Cerebellar cortex (tissue), 1 donor: ENCODE measurements at places on chromosomes 13 and 19.

GRCh38 chr13:66102864-66103263, 1127.3 kb downstream of the PCDH9 start:
- no peak for DNase-seq

DNA sequence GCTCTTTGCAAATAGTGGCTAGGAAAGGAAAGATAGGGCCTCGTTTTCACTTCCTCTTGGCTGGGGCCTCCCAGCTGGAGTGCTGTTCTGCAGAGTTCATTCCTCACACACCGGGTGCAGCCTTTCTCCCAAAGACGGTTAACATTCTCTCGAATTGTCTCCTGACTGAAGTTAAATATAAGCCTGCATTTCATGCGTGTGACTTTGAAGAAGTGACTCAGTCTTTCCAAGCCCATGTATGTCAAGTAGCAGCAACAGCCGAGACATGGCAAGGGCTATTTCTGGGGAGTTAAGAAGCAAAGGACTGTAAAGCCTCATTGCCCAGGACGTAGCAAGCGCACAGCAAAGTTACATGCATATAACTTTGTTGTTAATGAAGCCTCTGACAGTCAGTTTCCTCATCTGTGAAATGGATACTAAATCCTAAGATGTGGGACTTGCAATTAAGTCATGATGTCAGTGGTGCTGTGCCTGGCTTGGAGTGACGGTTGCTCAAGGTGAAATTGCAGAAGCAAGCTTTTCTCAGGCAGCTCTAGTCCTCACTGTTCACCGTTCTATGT, 502.4 kb downstream of the MYO16 start:
- DNase-seq, result no peak

- DNase-seq, result no peak
Observed at GRCh38 chr13:45575146-45575829, 40.3 kb downstream of the ERICH6B start.

GRCh38 chr13:27960362-27961226, 8.5 kb downstream of the CDX2 start:
- DNase-seq, result no peak

DNA sequence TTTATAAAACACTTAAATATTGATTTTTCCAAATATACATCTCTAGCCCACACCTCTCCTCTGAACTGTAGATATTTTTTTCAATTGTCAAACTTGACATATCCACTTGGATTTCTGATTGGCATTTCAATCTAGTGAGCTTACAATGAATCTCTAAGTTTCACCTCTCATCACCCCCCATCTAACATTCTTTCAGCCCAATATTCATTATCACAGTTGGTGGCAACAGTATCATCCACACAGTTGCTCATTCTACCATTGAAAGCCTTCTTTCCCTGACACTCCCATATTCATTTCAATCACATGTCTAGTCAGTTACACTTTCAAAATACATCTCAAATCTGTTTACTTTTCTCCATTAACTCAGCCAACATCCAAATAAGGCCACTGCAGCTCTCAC, 385.2 kb downstream of the PCDH20 start:
- DNase-seq, result no peak

DNA sequence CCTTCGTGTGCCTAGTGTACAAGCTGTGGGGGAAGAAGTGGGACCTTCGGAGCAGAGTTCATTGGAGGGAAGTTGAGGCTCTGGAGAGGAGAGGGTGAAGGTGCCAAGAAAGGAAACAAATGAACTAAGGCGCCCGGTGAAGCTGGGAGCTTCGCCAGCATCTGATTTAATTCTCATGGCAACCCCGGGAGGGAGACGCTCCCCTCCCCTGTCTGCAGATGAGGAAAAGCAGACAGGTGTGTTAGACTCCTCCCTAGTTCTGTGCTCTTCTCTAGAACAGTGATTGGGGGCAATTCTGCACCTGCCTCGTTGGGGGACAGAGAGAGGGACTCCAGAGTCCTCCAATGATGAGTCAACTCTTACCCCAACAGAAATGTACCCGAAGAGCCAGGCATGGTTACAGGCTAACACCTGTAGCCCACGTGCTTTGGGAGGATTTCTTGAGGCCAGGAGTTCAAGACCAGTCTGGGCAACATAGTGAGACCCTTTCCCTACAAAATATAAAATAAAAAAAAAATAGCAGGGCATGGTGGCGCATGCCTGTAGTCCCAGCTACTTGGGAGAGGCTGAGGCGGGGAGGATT, 4.2 kb downstream of the SSC5D start:
- no peak for DNase-seq

GRCh38 chr13:42492372-42492920, 81.5 kb upstream of the TNFSF11 start:
- DNase-seq, result no peak

DNA sequence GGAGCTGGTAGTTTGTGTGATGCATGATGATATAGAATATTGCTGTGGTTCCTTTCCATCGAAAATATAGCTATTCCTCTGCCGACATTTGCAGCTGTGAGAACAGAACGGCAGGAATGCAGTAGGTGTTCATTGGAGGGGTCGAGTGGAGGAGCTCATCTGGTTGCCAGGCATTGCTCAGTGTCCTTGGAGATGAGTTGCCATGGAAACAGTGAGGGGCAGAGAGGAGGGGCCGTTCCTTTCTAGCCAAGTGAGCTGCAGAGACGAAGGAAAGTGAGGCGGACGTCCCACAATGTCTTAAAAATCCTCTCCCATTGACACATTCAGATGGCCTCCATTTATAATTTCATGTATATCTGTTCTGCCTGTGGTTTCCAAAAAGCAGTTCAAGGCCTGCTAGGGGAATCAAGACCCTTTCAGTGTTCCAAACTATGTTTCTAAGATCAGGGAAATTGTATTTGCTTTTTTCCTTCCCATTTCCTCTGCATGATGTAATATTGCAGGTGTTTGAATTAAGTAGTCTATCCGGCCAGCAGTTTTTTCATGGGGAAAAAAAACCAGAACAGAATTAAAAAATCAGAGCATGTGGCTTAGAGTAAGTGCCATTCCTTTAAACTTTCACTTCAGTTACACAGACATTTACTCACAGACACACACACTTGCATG, 41.2 kb upstream of the ZNF835 start:
- DNase-seq, result no peak

GRCh38 chr19:55443045-55443823, at the start of gene SHISA7:
Gene SHISA7 (minus strand): TSS chr19:55443300. CDS start chr19:55442863, 437 bp downstream.
- peak; percentile 64 for DNase-seq

GRCh38 chr13:43243711-43244110, 220.3 kb downstream of the DNAJC15 start:
- no peak for DNase-seq

GRCh38 chr19:40348961-40349507, 539 bp downstream of the PLD3 start:
- peak; percentile 80 for DNase-seq

DNA sequence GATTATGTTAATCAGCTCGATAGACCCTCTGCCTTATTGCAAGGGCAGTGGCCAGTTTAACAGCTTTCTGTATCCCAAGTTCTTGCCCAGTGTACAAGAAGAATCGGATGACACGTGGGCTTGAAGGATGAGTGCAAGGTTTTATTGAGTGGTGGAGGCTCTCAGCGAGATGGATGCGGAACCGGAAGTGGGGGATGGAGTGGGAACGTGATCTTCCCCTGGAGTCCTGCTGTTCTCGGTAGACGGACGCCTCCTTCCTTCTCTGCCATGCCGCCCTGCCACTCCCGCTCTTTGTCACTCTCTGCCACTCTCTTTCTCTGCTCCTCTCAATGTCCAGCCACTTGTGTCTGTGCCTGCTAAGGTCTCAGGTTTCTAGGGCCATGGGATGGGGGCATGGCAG, 21.0 kb downstream of the RFXAP start:
- DNase-seq, result no peak

DNA sequence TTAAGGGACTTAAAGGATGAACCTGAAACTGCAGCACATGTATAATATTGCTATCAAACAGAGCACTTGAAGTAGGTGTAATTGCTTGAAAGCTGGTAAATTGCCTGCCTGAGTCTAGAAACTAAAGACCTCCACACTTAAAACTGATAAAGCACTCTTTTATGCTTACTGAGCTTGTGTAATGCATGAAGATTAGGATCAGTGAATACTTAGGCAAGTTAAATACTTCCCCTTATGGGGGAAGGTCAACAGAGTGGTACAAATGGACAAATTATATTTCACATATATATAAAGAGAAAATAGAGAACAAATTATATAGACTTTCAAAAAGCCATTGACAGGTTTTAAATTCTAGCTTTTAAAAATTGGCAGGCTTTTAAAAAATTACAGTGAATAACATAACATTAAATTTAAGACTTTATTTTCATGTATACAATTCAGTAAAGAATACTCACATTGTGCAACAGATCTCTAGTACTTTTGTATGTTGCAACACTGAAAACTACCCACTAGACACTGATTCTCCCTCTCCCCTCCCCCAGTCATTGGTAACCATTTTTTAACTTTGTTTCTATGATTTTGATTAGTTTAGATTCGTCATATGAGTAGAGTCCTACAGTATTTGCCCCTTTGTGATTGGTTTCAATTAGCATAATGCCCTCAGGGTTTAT, 23.9 kb downstream of the PIBF1 start:
- DNase-seq, result no peak

DNA sequence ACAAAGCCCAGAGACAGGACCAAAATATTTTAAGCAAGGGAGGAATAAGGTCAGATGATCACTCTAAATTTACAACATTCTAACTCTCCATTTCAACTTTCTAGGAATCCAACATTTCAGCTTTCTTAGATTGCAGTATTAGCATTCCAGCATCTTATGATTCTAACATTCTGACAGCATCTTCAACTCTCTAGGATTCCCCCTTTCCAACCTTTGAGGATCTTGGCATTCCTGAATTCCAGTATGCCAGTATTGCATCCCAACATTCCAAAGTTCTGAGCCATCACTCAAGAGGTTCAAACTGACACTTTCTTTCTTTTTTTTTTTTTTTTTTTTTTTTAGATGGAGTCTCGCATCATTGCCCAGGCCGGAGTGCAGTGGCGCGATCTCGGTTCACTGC, 13.8 kb downstream of the TGFB1 start:
- no peak for DNase-seq

- DNase-seq, result no peak
Observed at GRCh38 chr13:75825161-75825560, 189.0 kb downstream of the LMO7 start.

DNA sequence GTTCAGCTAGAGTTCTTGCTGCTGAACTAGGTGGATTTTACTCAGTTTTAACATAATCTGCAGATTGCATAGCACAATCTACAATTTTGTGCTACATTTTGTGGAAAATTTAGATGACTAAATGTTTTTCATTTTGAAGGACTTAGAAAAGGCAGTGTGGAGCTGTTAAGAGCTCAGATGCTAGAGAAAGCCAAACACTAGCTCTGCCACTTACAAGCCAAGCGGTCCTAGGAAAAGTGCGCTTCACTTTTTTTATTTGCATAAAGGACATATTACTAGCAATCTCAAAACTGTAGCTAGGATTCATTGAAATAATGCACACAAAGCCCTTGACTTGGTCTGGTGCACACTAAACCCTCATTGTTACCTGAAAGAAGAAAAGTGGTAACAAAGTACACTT, 8.1 kb upstream of the CSNK1A1L start:
- DNase-seq, result no peak

DNA sequence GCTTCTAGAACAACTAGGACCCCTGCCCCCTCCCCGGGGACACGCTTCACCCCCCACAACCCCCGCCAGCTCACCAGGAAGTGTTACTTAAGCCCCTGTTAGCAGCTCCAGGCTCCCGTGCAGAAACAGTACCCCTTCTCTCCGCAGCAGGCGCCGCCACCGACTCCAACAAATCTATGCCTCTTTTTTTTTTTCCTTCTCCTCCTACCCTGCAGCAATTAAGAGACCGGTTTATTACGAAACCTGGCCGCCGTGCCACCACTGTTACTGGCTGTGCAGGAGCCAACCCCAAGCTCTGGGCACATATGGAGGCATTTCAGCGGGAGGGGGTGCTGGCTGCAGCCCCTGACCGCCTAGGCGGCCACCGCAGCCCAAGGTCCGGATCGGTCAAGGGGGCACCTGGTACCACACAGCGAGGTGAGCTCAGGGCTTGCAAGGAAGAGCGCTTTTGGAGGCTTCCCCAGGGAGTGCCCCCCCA, 2.4 kb downstream of the GADD45B start:
- DNase-seq, result peak; percentile 64

DNA sequence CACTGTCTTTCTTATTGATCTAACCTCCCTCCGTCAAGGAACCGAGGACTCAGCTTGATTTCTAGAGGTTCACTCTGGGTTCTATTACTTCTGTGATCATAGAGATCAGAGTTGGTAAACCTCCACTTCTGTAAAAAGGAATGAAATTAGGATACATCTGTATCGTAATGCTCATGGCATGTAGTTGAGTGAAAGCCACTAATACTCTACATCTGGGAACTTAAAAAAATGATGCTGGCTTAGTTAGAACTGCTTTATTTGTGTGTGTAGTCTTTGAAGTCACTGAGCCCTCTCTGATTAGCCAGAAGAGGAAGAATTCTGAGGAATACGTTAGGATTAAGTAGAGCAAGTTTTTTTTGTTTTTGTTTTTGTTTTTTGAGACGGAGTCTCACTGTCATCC, 140.8 kb downstream of the GGACT start:
- no peak for DNase-seq

DNA sequence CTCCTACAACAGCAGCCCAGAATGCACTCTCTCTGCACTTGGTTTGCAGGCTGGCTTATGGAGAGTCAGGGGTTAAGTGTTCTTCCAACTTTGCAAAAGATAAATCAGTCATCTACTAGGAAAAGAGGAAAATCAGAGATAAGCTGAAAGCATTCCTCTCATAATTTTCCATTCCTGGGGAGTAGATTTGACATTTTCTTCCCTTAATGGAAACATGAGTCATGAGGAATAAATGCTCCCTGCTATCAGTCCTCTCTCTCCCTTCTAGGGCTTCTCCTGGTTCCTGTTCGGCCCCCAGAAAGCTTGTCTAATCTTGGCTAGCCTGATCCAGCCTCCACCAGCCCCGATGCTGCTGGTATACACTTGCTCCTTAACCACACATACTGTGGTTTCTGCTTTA, 28.4 kb upstream of the ENOX1 start:
- DNase-seq, result no peak

DNA sequence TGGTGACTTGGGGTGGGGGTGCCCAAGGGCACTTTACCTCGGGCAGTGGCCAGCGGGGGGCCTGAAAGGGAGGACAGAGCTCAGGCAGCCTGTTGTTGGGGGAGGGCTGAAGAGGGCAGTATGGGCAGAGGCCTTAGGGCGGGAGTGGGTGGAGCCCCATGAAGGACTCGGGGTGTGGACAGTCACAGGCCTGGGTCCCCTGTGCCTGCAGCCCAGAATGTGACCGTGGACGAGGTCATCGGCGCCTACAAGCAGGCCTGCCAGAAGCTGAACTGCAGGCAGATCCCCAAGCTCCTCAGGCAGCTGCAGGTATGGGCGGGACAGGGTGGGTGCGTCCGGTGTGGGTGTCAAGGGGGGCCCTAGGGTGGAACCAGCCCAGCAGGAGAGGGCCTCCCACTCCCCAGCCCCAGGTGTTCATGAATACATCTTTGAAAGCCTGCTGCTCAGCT, 22.5 kb downstream of the NKPD1 start:
- no peak for DNase-seq

GRCh38 chr19:51101171-51101865, 6.9 kb downstream of the CTU1 start:
- DNase-seq, result no peak

DNA sequence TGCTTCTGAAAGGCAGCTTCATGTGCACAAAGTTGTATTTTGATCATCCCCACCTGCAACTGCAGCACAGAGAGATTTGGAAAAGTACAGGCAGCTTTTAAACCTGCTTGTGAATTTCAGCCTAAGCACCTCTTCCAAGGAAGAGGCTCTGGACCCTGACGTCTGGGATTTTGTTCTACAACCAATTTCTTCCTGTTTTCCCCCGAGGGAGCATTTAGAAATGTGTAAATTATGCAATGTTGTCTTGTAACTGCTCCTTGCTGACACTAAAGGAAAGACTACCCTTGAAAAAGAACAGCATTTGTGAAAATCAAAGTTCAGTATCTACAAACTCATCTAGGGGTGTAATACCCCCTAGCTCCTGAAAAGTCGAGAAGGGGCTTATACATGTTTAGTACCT, 15.4 kb downstream of the MED26 start:
- DNase-seq, result no peak
